ENCODE measurements at places on chromosomes 12 and 14.

DNA sequence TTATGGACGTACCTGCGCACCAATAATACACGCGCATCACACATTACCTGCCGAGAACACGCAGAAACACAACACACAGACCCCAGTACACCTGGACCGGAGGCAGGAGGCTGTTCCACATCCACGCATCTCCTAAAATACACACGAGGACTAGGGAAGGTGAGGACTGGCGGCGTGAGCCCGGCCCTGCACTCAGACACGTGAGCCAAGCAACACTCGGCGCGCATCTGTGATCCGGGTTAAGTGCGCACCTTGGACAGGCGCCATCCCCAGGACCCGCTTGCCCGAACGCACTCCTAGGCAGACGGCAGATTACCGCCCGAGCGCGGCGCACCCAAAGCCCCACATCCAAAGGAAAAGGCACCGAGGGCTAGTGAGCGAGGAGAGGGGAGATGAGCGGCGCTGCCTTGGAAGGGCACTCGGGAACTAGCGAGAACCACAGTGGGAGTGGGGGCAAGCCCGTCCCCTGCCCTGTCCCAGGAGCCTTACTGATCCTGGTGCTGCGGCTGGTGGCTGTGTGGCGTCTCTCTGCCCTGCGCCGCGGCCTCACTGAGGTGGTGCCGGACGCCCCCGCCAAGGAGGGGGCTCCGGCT lies 417 bp downstream of the GLS2 start:
- peak; percentile 29 for DNase-seq

GRCh38 chr14:92974541-92975345 lies 51.8 kb downstream of the CHGA start:
- no peak for DNase-seq

- DNase-seq = peak; percentile 25
These were observed 169.5 kb upstream of the RTL1 start for GRCh38 chr14:101072945-101073597.

- no peak for DNase-seq
These were observed 101.2 kb upstream of the ATF7IP start for GRCh38 chr12:14264316-14264715.

GRCh38 chr14:31994391-31995033 lies 82.6 kb upstream of the ARHGAP5 start:
- no peak for DNase-seq

DNA sequence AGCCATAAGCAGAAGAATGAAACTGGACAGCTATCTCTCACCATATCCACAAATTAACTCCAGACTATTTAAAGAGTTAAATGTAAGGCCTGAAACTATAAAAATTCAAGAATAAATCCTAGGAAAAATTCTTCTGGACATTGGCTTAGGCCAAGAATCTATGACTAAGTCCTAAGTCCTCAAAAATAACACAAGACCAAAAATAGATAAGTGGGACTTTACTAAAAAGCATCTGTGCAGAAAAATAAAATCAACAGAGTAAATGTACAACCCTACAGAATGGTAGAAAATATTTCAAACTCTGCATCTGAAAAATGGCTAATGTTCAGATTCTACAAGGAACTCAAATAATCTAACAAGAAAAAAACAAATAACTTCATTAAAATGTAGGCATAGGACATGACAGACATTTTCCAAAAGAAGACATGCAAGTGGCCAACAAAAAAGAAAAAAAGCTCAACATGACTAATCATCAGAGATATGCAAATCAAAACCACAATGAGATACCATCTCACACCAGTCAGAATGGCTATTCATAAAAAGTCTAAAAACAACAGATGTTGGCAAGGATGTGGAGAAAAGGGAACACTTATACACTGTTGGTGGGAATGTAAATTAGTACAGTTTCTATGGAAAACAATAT lies 61.0 kb upstream of the PPFIA2 start:
- DNase-seq = no peak

DNA sequence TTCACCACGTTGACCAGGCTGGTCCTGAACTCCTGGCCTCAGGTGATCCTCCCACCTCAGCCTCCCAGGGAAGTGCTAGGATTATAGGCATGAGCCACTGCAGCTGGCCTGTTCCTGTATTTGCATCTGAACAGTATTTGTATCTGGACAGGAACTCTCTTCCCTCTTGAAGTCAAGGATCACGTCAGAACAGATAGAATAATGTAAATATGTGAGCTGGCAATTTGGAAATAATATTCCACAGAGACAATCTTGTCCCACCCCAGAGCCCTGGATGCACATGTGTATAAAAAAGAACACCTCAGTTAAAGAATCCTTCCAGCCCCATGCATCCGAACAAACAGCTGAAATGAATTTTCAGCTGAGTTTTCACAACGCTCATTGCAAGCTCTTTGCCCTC lies 118.3 kb downstream of the VEZT start:
- DNase-seq = no peak

DNA sequence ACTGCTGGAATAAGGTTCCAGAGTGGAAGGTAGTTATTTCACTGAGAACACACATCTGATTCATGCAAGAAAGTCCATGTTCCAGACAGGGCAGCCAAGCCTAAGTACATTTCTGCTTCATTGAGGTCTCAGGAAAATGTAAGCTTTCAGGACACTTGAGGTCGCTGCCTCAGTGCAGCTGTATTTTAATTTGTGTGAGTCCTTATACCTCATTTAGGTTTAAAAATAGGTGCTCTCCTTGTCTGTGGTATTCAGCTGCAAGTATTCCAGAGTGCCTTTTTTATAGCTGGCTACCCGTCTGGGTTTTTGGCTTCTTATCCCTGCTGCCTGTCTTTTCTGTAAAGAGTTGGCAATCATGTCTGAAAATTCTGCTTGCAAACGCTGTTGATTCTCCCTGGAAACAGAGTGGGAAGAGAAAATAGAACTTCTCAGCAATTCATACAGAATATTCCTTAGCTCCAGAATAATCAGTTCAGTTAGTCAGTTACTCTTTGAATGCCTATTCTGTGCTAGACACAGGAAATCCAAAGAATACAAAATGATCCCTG lies 45.3 kb upstream of the PLBD1 start:
- no peak for DNase-seq

DNA sequence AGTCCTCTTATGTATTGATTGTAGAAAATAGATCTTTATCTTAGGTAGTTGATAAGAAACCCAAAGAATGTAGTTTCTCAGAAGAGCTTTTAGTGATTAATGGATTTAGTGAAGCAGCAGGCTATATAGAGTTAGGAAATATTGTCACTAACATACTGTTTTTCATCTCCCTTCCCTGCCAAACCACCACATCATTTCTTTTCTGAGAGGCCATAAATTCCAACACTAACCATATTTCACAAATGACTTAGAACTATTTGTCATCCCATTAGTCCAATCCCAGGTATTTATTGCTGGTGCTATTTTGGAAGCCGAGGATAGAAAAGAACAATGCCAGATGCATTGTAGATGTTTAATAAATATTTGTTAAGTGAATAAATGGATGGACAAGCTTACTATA lies 185.7 kb downstream of the KICS2 start:
- DNase-seq = no peak

- peak; percentile 73 for DNase-seq
These were observed 11.0 kb downstream of the ORAI1 start for GRCh38 chr12:121637231-121637914.

- DNase-seq = no peak
These were observed 4.3 kb downstream of the DLST start for GRCh38 chr14:74886001-74886400.

- peak; percentile 45 for DNase-seq
These were observed 4.1 kb downstream of the SINHCAF start for GRCh38 chr12:31321897-31322228.

DNA sequence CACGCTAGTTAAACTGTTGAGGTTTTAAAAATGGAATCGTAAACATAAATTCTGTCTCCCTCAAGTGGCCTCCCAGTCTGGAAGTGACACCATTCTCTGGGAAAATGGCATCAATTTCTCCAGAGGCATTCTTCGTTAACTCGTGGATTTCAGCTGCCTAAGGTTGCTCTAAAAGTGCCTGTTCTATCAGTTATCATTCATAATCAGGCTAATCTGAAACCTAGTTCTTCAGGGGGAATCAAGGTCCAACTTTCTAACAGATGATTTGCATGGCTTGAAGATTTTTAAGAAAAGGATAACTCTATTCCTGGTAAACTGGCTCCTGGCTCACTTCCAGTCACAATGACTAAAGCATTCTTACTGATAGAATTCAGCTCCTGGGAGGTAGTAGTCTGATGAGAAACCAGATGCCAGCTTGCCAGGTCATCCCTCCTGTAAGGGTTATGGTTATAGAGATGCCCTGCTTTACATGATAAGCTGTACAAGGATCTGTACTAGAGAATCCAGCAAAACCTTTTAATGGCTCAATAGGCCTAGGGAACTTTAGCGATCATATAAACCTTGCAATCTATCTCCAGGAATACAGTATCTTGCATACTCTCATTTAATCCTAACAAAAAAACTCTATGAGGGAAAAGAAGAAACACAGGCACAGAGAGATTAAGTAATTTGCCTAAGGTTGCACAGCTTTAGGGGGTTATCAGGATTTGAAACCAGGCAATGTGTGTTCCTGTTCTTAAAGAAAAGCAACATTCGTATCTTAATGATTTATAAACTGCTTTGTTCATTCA lies 1.5 kb downstream of the L3HYPDH start:
- peak; percentile 80 for DNase-seq

- no peak for DNase-seq
These were observed 43.8 kb downstream of the ANO6 start for GRCh38 chr12:45259675-45260074.

DNA sequence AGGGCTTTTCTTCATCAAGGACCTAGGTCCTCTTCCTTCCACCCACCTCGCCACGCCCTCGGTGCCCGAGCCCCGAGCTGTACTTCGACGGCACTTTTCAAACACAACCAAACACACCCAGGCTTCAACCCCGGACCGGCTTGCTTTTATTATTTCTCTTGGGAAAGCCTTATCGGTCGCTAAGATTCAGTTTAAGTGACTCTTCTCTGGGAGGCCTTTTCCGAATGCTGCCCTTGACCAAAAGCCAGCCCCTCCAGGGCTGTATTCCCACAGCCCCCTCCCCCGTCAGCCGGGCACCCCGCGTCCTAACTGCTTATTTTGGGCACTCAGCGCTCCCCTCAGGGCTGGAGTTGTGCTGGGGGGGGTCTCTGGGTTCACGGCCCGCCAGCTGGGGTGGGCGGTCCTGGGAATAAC lies 644 bp upstream of the PPP4R4 start:
- peak; percentile 33 for DNase-seq

- no peak for DNase-seq
These were observed 34.1 kb downstream of the IFT43 start for GRCh38 chr14:76019676-76020075.

DNA sequence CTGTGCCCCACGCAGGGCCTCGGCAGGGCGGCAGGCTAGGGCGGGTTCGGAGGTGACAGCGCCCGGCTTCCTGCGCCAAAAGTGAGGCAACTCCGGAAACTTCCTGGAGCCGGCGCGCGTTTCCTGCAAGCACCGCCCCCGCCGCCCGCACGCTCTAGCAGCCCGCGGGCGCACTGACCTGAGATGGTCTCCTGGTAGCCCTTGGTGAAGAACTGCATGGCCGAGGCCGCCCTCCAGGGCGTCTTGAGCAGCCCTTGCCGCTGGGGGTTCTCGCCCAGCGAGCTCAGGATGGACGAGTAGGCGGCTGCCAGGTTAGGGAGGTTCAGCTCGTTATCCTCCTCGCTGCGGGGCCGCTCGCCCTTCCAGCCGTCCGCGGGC lies 494 bp downstream of the GCH1 start:
- peak; percentile 75 for DNase-seq

DNA sequence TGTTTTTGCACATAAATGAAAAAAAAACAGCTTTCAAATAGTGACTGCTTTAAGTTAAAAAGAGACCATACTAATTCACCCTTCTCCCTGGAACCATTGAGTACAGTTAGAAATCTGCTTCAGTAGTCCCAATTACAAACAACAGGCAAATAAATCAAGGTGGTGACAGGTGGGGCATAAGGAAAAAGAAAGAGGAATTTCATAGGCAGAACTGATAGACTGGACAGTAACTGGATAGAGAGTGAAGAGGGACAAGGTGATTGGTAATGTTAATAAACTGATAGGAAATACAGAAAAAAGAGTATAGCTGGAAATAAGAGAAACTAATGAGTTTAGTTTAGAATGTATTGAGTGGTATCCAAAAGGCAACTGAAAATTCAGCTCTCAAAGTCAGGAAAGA lies 56.0 kb downstream of the SLC41A2 start:
- DNase-seq = no peak

- no peak for DNase-seq
These were observed 290.2 kb downstream of the PRKD1 start for GRCh38 chr14:29637411-29637810.

DNA sequence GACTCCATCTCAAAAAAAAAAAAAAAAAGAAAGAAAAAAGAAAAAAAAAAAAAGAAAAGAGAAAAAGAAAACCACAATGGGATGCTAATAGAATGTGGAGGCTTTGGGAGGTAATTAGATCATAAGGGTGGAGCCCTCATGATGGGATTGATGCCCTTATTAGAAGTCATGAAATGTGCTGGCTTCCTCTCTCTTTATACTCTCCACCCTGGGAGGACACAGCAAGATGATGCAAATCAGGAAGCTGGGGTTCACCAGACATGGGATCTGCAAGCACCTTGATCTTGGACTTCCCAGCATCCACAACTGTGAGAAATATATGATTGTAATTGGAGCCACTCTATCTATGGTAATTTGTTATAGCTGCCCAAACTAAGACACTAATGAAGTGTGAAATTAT lies 13.4 kb upstream of the DRAM1 start:
- no peak for DNase-seq

DNA sequence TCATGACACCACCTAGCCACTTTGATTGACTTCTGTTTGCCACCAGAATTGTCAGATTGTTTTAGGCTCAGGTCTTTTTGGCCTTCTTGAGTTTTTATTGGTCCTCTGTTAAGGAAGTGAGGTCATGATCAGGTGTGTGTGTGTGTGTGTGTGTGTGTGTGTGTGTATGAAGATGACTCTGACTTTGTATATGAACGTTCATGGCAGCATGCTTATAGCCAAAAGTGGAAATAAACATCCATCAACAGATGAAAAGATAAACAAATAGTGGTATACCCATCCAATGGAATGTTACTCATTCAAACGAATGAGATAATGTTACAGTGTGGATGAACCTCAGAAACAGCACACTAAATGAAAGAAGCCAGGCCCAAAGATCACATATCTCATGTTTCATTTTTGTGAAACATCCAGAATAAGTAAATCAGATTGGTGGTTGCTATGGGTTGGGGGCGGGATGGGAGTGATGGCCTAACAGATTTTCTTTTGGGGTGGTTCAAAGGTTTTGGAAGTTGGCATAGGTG lies 258.6 kb downstream of the KTN1 start:
- no peak for DNase-seq

- DNase-seq = no peak
These were observed 38.2 kb upstream of the MAP1LC3B2 start for GRCh38 chr12:116520801-116521471.

GRCh38 chr12:124481772-124482566 lies 85.4 kb downstream of the NCOR2 start:
- no peak for DNase-seq

All from hematopoietic multipotent progenitor cell treated with erythropoietin and hydrocortisone succinate and interleukin-3 and kit ligand, for 6 days (in vitro differentiated cells).